Activated CD4-positive, alpha-beta memory T cell treated with anti-CD3 and anti-CD28 coated beads, Interleukin-2, amount 10 ng/mL, durations not matched to agents 7 days and 5 days (primary cell): ENCODE measurements at places on chromosomes 6 and 20. TPM values are rescaled to one million over a fixed set of nuclear protein-coding genes. Genes with fewer than 3 reads are reported as not detected.

The LRRC1 gene
- total RNA-seq: 4.1 TPM

The COL9A3 gene
- not detected for total RNA-seq

DNA sequence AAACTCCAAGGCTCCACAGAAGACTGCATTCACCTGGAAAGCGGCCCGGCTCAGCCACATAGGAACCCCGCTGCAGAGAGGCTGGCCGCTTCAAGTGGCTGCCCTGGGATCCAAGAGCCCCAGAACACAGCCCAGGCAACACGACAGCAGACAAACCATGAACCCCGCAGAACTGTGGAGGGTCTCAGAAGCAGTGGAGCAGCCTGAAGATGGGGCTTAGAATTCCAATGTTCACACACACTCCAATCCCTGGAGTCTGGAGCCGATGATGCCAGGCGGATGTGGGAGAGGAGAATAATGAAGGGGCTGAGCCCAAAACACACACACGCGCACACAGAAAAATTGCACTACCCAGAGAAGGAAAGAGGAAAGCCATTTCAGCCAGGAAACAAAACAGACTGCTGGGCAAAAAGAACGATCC is 52.4 kb downstream of the NINL start:
- no peaks in the 10 kb centered on the region for H3K27me3 ChIP-seq
- H3K4me1 ChIP-seq: no peaks in the 10 kb centered on the region
- no peak overlapping the region for H3K27ac ChIP-seq
- no peak overlapping the region for H3K4me3 ChIP-seq
- DNase-seq: no peak

- H3K36me3 ChIP-seq: no peaks in the 10 kb centered on the region
- no peaks in the 10 kb centered on the region for H3K27me3 ChIP-seq
- H3K4me3 ChIP-seq: no peak overlapping the region
- H3K27ac ChIP-seq: no peak overlapping the region
These were observed 747.8 kb downstream of the MAFB start for GRCh38 chr20:39941245-39941644.

The BPIFB4 gene
- total RNA-seq: not detected

The ADIG gene
- total RNA-seq: not detected

DNA sequence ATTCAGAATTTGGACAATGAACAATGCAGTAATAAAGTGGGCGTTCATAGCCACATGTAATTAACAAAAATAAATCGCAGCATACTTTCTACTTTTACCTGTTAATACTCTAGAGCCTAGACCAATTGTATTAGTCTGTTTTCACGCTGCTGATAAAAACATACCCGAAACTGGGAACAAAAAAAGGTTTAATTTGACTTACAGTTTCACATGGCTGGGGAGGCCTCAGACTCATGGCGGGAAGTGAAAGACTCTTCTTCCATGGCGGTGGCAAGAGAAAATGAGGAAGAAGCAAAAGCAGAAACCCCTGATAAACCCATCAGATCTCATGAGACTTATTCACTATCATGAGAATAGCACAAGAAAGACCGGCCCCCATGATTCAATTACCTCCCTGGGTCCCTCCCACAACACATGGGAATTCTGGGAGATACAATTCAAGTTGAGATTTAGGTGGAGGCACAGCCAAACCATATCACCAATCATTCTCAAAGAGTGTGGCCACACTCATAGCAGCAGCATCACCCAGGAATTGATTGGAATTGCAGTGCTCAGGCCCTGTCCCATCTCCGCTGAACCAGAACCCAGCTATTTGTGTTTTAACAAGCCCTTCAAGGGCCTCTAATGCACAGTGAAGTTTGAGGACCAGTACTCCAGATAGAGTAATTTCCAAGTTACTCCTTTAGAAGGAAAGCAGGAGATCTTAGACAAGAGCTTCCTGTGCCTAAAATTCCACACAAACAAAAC is 650.0 kb downstream of the KIF16B start:
- no peak for DNase-seq
- H3K4me3 ChIP-seq: no peak overlapping the region
- no peaks in the 10 kb centered on the region for H3K4me1 ChIP-seq
- H3K36me3 ChIP-seq: no peaks in the 10 kb centered on the region
- H3K27ac ChIP-seq: no peak overlapping the region
- H3K27me3 ChIP-seq: no peaks in the 10 kb centered on the region

DNA sequence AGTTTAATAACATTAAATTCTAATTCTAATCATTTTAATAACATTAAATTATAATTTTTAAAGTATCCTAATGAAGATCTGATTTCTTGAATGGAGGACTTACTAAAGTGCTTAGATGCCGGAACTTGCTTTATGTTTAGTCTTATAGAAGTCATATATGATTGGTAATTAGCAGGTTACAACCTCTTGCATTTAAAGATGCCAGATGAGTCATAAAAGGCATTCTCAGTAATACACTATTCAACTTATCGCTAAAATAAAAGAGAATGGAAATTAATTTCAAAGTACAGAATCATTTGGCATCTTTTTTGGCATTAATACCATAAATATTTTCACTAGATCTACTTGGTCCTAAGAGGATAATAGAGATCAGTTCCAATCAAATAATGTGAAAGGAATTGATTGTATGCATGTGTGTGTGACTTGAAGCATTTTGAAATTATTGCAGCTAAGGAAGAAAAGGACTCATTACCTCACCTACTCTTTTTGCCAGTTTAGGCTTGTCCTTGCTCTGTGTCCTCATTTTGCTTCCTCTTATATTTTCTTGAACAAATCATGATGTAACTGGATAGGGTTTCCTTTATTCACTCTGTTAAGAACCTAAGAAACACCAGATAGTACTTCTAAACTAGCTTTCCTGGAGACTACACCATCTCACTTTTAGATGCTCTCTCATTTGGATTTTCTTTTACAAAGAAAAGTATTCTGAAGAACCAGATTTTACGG is 2.7 kb downstream of the COL21A1 start:
- DNase-seq: no peak
- H3K4me1 ChIP-seq: no peaks in the 10 kb centered on the region
- H3K27me3 ChIP-seq: no peaks in the 10 kb centered on the region
- no peak overlapping the region for H3K27ac ChIP-seq
- no peaks in the 10 kb centered on the region for H3K36me3 ChIP-seq

The RIPPLY2 gene
- total RNA-seq: not detected

DNA sequence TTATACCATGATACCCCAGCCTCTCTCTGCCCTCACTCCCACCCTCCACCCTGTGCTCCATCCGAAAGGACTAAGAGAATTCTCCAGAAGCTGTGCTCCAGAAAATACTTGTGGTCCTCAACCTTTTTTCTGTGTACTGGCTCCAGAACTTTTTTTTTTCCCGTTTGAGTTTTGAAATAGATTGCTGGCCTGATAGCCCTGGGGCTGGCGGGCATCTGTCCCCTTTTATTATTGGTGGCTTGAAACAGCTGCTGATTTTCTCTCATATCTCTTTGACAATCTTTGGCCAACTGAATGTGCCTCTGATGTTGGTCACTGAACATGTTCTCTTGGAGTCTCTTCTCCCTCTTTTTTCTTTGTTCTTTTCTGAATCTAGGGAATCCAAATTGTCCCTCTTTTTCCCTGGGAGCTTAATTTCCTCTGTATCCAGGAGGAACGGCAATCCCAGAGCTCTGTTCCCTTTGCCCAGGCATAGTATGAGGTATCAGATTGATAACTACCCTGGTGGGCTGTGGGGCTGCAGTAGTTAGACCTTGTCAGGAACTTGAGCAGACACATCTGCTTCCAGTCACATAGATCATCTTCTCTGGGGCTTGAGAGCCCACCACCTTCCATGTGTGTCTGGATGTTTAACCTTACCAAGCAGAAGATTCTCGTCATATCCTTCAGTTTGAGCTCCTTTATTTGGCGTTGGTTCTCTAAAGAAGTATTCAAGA is 1.6 kb downstream of the PPARD start:
- H3K4me3 ChIP-seq: peak overlapping the region; percentile 96
- H3K36me3 ChIP-seq: peaks cover 29% of the 10 kb centered on the region
- peaks cover 4% of the 10 kb centered on the region for H3K27me3 ChIP-seq
- DNase-seq: no peak
- peaks cover 50% of the 10 kb centered on the region for H3K4me1 ChIP-seq
- no peak overlapping the region for H3K27ac ChIP-seq

DNA sequence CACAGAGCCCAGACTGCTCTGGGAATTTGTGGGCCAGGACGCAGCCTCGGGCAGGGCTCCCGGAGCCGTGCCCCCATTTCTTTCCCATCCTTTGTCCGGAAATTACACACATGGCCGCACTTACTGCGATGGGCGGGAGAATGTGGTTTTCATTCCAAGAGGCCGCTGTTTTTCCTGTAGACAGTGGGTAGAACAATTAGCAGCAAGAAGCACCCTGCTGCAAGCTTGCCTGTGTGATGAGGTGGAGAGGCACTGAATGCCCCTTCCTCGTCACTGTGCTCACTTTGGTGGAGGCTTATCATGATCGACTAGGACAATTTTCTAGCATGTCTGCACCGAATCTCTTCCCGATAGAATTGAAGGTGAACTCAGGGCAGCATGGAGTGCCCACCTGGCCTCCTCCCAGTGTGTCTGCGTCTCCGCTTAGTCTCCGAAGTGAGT is 102.8 kb downstream of the DACT2 start:
- no peak overlapping the region for H3K27ac ChIP-seq
- no peak overlapping the region for H3K4me3 ChIP-seq
- peaks cover 4% of the 10 kb centered on the region for H3K27me3 ChIP-seq
- peaks cover 4% of the 10 kb centered on the region for H3K4me1 ChIP-seq
